ENCODE measurements at places on chromosomes 2 and 18. TPM values are rescaled to one million over a fixed set of nuclear protein-coding genes. Genes with fewer than 3 reads are reported as not detected.
A peak's percentile ranks its signal among the peaks of the same experiment; 100 is the strongest.

- H3K27ac ChIP-seq: no peak overlapping the region
- no peak overlapping the region for H3K4me3 ChIP-seq
- H3K36me3 ChIP-seq: peaks cover 1% of the 10 kb centered on the region
- DNase-seq: no peak
Measured at GRCh38 chr2:163733956-163734355, 1.9 kb downstream of the FIGN start.

DNA sequence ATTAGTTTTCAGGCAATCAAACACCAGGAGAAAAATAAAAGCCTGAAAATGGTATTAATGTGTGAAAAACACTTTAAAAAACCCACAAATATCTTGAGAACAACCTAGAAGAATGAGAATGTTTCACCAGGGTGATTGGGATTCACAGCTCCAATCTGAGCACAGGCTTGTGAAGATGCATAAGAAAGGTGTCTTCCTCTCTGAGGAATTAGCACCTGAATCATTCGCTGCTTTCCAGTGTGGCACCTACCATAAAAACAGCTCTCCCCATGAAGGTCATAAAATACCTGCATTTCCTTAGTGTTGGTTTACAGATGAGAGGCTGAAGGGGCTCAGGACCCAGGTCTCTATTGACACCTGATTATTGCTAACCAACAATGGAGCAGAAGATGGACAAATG, 499.7 kb upstream of the KLHL29 start:
- no peak overlapping the region for H3K27ac ChIP-seq
- H3K27me3 ChIP-seq: no peaks in the 10 kb centered on the region
- no peak for DNase-seq
- H3K4me3 ChIP-seq: no peak overlapping the region

- H3K27ac ChIP-seq: no peak overlapping the region
- H3K36me3 ChIP-seq: peaks cover 22% of the 10 kb centered on the region
- no peak for DNase-seq
- H3K27me3 ChIP-seq: no peaks in the 10 kb centered on the region
Measured at GRCh38 chr2:9519250-9519649, 36.4 kb downstream of the ADAM17 start.

GRCh38 chr2:126775300-126775985, 119.5 kb downstream of the GYPC start:
- no peaks in the 10 kb centered on the region for H3K36me3 ChIP-seq
- peaks cover 9% of the 10 kb centered on the region for H3K4me1 ChIP-seq
- no peaks in the 10 kb centered on the region for H3K27me3 ChIP-seq
- peak overlapping the region; percentile 69 for H3K4me3 ChIP-seq

DNA sequence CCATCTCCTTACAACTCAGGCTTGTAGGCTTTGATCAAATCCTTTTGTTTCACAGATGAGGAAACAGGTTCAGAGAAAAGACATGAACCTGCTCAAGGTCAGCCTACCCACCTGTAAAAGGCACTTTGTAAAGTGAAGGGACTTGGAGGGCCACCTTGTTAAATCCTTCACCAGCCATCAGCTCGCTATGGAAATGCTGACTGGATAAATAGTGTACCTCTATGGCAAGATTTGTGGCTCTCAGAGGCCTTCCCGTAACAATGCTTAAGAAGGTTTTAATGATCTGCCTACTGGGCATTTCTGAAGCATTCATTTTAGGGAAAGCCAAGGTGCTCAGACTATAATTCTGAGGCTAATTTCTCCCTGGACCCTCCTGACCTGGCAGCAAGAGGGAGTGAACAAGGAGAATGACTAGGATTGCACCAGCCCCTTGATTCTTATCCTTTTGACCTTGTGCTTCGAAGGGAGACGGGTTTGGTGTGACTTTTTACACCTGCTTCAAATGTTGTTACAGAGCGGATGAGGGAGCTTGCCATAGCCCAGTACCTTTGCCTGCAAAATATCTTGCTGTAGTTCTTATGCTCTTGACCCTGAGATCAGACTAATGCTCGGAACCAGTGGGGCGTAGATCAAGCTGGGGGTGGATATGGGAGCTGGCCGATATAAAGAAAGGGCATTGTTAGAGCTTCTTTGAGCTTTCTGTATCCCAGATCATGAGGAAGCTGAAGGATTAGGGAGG, 90.9 kb upstream of the CXCR4 start:
- H3K27ac ChIP-seq: no peak overlapping the region
- peaks cover 13% of the 10 kb centered on the region for H3K36me3 ChIP-seq
- no peak for DNase-seq
- H3K4me3 ChIP-seq: no peak overlapping the region
- peaks cover 51% of the 10 kb centered on the region for H3K4me1 ChIP-seq

DNA sequence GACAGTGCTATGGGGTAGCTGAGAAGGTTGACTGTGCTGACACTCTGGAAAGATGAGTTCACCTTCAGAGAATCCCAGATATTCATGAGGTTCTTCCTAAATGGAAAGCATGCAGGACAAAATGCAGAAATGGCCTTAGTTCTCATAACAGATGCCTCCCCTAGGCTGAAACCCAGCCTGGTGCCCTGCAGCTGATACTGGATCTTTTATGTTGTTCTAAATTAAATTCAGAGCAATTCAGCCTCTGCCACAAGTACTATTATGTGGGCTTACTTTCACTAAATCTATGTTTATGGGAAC, 172.0 kb upstream of the SERPINE2 start:
- H3K4me3 ChIP-seq: no peak overlapping the region
- H3K36me3 ChIP-seq: no peaks in the 10 kb centered on the region
- H3K4me1 ChIP-seq: peaks cover 2% of the 10 kb centered on the region
- no peak overlapping the region for H3K27ac ChIP-seq
- DNase-seq: no peak

DNA sequence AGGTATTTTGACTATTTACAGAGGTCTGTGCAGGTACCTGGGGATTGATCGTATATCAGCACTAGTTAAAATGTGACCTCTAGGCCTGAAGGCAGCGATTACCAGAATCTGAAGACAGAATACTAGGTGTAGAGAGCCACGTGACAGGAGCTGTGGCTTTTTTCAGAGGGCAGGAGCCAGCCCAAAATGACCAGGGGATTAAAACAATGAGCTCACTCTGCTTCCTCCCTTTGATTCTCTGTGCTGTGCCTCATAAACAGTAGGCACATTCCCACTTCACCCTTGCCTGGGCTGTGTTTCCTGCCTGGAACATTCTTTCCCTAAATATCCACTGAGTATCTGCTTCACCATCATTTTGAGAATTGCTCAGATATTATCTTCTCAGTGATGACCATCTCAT, 15.2 kb downstream of the ITGAV start:
- no peak overlapping the region for H3K27ac ChIP-seq
- no peak for DNase-seq
- H3K36me3 ChIP-seq: peaks cover 2% of the 10 kb centered on the region
- no peak overlapping the region for H3K4me3 ChIP-seq
- H3K27me3 ChIP-seq: no peaks in the 10 kb centered on the region

- H3K27ac ChIP-seq: no peak overlapping the region
- DNase-seq: no peak
- no peak overlapping the region for H3K4me3 ChIP-seq
- no peaks in the 10 kb centered on the region for H3K36me3 ChIP-seq
- H3K27me3 ChIP-seq: no peaks in the 10 kb centered on the region
- no peaks in the 10 kb centered on the region for H3K4me1 ChIP-seq
Measured at GRCh38 chr18:53101536-53102105, 761.6 kb downstream of the DCC start.

DNA sequence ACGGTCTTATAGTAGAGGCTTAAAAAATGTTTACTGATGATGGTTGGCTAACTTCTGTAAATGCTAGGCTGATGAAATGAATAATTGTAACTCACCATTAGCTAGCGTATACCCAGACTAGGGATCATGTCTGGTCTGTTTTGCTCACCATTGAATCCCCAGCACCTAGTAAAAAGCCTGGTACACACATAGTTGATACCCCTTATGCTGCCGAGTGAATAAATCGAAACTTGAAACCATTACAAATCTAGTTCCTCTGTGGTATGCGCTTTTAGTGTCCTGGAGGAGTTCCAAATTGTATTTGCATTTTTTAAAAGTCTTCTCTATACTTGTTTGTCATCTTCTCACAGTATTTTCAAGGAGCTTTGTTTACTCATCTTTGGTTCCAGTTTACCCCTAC, 1.3 kb downstream of the TAF1B start:
- peak overlapping the region; percentile 93 for H3K27ac ChIP-seq
- no peaks in the 10 kb centered on the region for H3K27me3 ChIP-seq
- H3K4me3 ChIP-seq: peak overlapping the region; percentile 83
- no peak for DNase-seq

GRCh38 chr18:3305354-3305762, 43.4 kb downstream of the MYL12B start:
- H3K27me3 ChIP-seq: peaks cover 17% of the 10 kb centered on the region
- peak overlapping the region; percentile 25 for H3K4me3 ChIP-seq
- peaks cover 10% of the 10 kb centered on the region for H3K4me1 ChIP-seq
- H3K27ac ChIP-seq: peak overlapping the region; percentile 76
- no peaks in the 10 kb centered on the region for H3K36me3 ChIP-seq

GRCh38 chr2:13413989-13414388, 697.3 kb downstream of the TRIB2 start:
- H3K36me3 ChIP-seq: no peaks in the 10 kb centered on the region
- H3K27ac ChIP-seq: no peak overlapping the region
- no peak for DNase-seq
- no peak overlapping the region for H3K4me3 ChIP-seq

GRCh38 chr2:68857202-68857845, 13.9 kb downstream of the BMP10 start:
- peaks cover 8% of the 10 kb centered on the region for H3K4me1 ChIP-seq
- H3K27ac ChIP-seq: no peak overlapping the region
- no peak overlapping the region for H3K4me3 ChIP-seq
- no peak for DNase-seq
- no peaks in the 10 kb centered on the region for H3K27me3 ChIP-seq

DNA sequence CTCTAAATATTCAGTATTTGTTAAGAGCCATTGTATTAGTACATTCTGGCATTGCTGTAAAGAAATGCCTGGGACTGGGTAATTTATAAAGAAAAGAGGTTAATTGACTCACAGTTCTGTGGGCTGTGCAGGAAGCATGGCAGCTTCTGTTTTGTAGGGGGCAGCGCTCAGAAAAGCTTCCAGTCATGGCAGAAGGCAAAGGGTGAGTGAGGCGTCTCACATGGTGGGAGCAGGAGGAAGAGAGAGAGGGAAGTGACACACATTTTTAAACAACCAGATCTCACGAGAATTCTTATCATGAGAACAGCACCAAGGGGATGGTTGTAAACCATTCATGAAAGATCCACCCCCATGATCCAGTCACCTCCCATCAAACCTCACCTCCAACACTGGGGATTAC, 13.8 kb upstream of the CCDC102B start:
- H3K4me3 ChIP-seq: no peak overlapping the region
- no peaks in the 10 kb centered on the region for H3K36me3 ChIP-seq
- no peaks in the 10 kb centered on the region for H3K27me3 ChIP-seq
- DNase-seq: no peak

DNA sequence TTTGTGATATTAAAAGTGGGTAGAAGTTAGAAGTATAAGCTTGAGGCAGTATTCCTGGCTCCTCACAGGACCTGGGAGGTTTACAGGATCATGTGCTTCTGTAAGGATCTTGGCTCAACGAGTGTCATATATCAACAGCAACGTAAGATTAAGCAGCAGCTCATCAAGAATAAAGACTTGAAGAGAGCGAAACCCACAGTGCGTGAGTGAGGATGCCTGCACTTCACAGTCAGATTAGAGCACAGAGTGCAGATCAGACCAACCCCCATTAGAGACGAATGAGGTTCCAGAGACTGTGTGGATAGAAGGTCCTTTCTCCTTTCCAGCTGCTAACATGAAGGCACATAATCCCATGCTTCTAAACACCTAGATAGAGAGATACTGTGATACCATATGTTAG, 1656.7 kb upstream of the NXPH2 start:
- DNase-seq: no peak
- no peaks in the 10 kb centered on the region for H3K4me1 ChIP-seq
- no peak overlapping the region for H3K4me3 ChIP-seq

- H3K27me3 ChIP-seq: no peaks in the 10 kb centered on the region
Measured at GRCh38 chr2:68469935-68470334, 2.5 kb downstream of the APLF start.

GRCh38 chr2:205911306-205911705, 174.7 kb downstream of the INO80D start:
- no peaks in the 10 kb centered on the region for H3K4me1 ChIP-seq
- no peaks in the 10 kb centered on the region for H3K36me3 ChIP-seq
- peaks cover 15% of the 10 kb centered on the region for H3K27me3 ChIP-seq

DNA sequence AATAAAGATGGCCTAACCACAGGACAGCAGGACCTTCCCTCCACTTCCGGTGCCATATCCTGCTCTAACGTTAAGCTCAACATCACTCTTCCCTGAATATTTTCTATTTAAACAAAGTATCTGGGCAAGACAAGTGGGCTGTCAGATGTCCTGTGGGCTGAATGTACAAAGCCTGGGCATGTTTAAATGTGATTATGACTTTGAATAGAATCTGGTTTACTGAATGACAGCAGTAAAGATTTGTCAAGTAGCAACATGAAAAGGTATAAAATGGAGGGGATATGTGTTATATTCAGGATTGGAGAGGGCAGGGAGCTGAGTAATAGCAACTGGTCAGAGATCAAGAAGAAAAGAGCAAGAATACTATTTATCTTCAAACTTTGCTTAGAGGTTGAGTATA, 540.9 kb downstream of the NRXN1 start:
- H3K36me3 ChIP-seq: no peaks in the 10 kb centered on the region
- DNase-seq: no peak
- no peak overlapping the region for H3K4me3 ChIP-seq
- H3K4me1 ChIP-seq: peaks cover 4% of the 10 kb centered on the region
- H3K27me3 ChIP-seq: peaks cover 6% of the 10 kb centered on the region
- H3K27ac ChIP-seq: no peak overlapping the region

DNA sequence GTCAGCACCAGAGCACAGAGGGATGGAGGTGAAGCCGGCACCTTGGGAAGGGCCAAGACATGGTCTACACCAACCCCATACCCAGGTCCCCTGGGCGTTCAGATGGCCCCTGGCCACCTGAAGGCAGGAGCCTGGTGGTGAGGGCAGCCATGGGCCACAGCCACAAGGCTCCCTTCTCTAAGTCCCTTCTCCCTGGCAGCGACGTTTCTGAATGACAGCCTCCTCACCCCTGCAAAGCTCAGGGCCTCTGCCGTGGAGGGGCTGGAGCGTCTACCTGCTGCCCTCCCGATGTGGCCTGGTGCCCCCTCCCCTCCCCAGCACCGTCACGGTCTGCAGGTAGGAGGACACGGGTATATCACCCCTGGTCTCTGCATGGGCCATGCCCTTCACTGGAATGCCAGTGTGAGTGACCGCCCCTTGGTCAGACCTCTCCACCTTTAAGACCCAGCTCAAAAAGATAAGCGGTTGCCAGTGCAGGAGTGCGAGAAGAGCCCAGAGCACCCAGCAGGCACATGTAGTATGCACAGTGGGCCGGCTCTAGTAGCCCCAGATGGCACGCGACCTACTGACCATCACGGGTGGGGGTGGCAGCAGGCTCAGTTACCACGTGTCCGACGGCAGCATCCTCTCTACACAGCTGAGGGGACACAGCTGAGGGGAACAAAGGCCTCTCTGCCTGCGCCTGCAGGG, 46.6 kb downstream of the HS6ST1 start:
- DNase-seq: no peak
- H3K4me1 ChIP-seq: peaks cover 2% of the 10 kb centered on the region
- H3K4me3 ChIP-seq: no peak overlapping the region
- H3K27me3 ChIP-seq: no peaks in the 10 kb centered on the region
- H3K27ac ChIP-seq: no peak overlapping the region

The DYNAP gene
- total RNA-seq: not detected

The TNFRSF11A gene
- total RNA-seq: 2.4 TPM

The NTSR2 gene
- total RNA-seq: not detected

The KCNIP3 gene
- not detected for total RNA-seq

The AQP12A gene
- total RNA-seq: not detected

The C2orf78 gene
- not detected for total RNA-seq

The ITGA4 gene
- 74.8 TPM for total RNA-seq

The SLC9A4 gene
- not detected for total RNA-seq

The GPR55 gene
- 18.8 TPM for total RNA-seq

The LINC00305 gene
- not detected for total RNA-seq

The UCN gene
- 1.3 TPM for total RNA-seq

The CENPA gene
- total RNA-seq: 33.6 TPM

Measured in activated naive CD8-positive, alpha-beta T cell treated with anti-CD3 and anti-CD28 coated beads for 36 hours (primary cell).